RCC 7860 (cell line): ENCODE measurements at places on chromosomes 4 and X.

DNA sequence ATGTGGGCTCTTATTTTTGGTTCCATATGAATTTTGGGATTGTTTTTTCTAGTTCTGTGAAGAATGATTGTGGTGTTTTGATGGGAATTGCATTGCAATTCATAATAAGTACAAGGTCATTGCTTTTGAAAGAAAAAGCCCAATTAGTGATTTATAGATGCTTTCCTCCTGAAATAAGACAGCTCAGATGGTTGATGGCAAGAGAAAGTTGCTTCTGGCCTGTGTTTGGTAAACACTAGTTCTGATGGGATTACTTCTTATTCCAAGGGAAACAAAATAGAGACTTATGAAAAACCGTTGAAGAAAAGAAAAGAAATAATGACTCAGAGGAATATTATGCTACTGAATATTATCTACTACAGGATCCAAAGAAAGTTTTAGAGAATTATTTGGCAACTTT is 144.9 kb downstream of the SPANXA1 start:
- DNase-seq, result no peak

DNA sequence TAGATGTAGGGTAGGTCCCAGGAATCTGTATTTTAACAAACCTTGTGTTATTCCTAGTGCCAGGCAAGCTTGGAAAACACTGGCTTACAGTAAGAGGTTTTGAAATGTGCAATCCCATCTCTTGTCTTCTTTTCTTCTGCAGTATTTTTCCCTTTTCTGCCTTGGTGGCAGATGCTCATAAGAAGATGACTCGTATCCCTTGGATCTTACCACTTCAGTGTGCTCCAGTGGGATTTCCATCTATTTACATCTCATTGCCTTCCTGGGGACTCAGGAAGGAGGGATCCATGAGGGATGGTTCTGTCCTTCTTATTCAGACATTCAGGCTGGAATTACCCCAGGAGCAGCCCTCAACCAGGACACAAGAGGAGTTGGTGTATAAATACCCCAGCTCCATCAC is 136.6 kb downstream of the NHS start:
- DNase-seq, result no peak

- DNase-seq, result no peak
Observed at GRCh38 chrX:100625985-100626491, 10.6 kb downstream of the TSPAN6 start.

- no peak for DNase-seq
Observed at GRCh38 chr4:85701861-85702321, 226.9 kb downstream of the ARHGAP24 start.

GRCh38 chrX:115901241-115901640 is 269.3 kb upstream of the AGTR2 start:
- DNase-seq, result no peak

DNA sequence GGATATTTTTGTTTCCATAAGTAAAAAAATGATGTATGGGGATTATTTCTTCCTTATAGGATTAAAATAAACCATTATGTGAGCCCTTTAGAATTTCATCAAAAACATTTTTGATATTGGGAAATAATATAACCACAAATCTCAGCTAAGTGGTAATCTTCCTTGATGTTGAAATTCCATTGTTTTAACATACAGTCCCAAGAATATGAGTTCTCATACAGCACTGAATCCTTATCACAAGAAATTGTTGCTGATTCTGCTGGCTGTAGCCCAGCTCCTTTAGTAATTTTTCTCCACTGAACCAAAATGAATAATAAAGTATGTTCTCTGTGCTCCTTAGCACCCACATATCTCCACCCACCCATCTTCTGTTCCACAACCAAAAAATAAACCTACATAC is 41.9 kb upstream of the FAM47B start:
- no peak for DNase-seq

DNA sequence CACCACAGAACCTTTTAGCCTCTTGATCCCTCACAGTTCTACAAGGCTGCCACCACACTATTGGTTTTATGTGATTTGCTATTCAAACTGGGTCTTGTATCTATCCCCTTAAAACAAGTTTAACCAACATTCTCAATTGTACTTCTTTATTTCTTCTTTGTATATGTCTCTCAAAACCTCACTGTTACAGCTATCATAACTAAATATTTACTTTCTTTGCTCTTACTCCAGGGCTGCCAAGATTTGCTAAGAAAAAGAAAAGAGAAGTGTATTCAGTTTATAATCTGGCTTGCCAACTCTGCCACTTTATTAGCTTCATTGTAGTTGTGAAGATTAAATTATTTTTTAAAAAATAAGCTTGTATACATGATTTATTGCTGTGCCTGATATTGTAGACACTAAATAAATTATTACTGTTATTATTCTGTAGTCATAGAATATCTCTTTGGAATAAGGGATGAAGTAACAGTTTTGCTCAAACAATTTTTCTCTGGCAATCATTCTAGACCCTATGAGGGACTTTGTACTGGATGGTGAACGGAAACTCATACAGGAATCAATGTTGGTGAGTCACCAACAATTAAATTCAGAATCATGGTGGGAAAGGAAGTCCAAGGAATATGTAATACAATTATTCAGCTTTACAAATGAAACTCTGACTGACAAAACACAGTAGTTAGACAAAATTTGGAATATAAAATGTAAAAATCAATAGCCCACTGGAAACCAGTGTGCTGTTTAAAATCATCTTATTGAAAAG is 127.1 kb upstream of the DCAF8L1 start:
- DNase-seq, result no peak

- no peak for DNase-seq
Observed at GRCh38 chr4:5995901-5996623, 22.2 kb downstream of the C4orf50 start.

GRCh38 chr4:153346563-153346962 is 2.1 kb downstream of the MND1 start:
- DNase-seq, result no peak

GRCh38 chr4:152917543-152918395 is 18.4 kb upstream of the FHDC1 start:
- DNase-seq, result no peak

- no peak for DNase-seq
Observed at GRCh38 chr4:37516057-37516775, 170.0 kb downstream of the RELL1 start.

- DNase-seq, result no peak
Observed at GRCh38 chr4:123506011-123506695, 109.6 kb downstream of the SPRY1 start.

- no peak for DNase-seq
Observed at GRCh38 chr4:47160095-47160494, 128.7 kb downstream of the GABRB1 start.

DNA sequence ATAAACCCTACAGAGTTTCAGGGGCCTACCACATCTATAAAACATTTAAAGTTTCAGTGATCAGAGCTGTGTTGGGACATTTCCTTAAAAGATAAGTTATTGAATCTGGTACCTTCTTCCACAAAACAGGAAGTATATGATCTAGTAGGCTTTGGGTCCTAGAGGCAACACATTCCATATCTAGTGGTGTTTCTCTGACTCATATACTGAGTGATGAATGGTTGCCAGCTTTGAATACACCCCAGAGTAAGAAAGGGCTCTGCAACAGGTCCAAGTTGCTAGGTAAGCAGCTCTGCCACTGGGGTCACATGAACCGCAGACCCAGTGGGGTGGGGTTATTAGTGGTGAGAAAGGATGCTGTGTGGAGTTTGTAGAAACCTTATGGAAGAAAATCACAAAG is 32.4 kb upstream of the BLTP1 start:
- DNase-seq, result no peak

DNA sequence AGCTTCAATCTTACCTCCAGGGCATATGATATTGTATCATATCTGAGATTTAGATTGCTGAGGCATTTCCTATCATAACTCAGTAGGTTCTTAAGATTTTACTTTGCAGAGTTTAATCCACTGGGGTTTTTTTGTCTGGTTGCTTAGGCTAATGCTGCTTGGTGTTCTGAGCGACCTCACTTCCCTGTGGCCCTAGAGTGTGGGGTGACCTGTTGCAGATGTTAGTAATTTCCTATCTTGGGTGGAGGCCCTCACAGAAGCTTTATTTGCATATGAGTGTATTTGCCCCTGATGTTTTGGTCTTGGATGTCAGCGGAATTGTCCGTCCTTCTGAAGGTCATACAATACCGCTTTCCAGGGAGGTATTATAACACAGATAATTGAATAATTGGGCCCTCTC is 137.1 kb downstream of the NDST3 start:
- DNase-seq, result no peak

GRCh38 chrX:112662559-112663427 is 16.9 kb downstream of the LHFPL1 start:
- DNase-seq, result no peak

DNA sequence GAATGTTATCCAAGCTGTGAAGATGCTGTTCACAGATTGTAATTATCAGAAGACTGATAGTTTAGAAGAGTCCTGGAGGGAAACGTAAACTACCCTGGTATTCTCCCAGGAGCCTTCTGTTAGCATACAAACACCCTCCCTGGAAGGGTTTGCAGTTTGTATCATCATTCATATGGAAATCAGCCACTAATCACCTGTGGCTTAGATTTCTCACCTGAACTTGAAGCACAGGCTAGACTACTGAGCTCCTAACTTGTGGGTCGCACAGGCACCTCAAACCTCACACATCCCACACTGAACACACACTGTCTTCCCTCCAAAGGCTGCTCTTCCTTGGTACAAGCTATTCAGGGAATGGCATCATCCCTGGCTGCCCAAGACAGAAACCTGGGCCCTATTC is 30.7 kb downstream of the SHISA3 start:
- DNase-seq, result no peak

DNA sequence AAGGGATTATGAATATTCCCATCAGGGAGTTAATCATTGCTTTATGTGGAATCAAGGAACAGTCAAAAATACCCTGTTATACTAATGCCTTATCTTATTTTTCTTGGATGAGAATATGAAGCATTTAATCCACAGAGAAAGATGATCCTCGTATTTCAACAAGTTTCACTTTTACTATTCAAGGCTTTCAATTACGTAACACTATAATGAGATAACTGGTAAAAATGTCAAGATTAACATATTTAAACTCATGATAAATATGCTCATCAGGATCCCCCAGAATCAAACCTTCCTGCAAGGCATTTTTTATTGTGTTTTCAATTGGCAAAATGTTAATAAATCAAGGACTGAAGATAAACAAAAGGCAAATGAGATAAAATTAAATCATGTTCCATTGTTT is 5.1 kb downstream of the ZXDA start:
- no peak for DNase-seq

DNA sequence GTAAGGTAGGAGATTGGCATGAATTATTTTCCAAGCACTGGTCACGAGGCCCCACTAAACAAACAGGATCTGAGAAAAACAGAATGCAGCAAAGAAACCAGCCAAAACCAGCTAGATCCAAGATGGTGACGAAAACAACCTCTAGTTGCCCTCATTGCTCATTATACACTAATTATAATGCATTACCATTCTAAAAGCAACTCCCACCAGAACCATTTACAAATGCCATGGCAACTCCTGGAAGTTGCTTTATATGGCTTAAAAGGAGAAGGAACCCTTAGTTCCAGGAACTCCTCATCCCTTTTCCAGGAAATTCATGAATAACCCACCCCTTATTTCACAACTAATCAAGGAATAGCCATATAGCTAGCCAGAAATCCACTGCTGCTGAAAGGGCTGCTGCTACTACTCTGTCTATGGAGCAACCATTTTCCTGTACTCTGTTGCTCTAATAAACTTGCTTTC is 69.3 kb downstream of the ABCB7 start:
- DNase-seq, result no peak

- DNase-seq, result no peak
Observed at GRCh38 chr4:137623013-137623412, 90.7 kb upstream of the PCDH18 start.

GRCh38 chr4:140154572-140154891 is 548 bp upstream of the MAML3 start:
- DNase-seq, result no peak

DNA sequence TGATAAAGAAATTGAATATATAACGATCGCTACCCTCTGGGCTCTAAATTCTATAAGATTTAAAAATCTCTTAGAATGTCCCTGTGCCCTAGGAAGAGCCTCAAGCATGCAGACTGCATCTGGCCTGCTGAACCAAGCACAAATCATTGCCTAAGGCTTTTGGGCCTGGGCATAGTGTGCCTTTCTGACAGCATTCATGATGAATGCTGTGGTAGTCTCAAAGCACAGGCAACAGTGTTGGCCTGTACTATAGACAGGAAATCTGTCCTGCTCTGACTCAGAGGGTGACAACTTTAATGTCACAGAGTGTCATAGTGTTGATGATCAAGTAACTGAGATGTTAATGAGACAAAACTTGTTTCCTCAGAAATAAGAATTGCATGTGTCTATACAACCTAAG is 717.3 kb downstream of the STIM2 start:
- no peak for DNase-seq

DNA sequence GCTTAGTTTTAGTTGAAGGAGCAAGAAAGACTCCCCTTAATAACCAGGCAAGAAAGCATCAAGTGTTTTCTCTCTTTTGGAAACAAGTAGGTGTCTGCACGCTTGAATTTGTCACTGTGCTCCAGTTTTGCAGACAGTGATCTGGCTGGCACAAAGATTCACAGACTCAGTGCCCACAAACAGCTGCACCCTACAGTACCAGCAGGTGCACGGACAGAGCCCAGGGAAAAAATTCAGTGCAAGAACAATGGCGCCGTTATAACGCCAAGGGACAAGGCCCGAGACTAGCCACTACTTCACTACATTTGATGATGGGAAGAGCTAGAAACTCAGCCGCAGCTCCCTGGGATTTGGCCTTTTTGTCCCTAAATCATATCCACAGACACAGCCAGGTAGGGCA is 56.0 kb downstream of the ZNF827 start:
- DNase-seq, result no peak

DNA sequence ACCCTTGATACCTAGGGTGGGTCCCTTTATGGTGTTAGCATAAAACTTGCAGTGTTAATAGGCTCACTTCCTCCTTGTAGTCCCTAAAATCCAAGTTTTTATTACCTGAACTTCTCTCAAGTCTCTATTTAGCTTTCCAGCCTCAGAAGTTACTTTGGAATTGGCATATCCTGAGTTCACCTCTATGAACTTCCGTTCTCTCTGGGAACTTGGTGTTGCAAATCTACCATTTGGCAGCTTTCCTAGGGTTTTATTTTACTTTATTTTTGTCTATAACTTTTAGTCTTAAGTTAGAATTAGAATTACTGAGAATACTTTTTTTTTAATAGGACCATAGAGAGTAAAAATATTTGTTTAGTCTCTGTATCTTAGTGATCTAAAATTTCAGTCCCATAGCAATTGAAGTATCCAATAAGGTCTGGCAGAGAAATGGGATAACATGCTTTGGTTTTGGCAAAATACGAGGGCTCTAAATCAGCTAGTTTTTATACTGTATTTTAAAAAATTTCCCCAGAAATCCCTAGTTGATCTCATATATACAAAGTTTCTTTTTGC is 30.3 kb upstream of the NAF1 start:
- no peak for DNase-seq

- no peak for DNase-seq
Observed at GRCh38 chr4:138305050-138305449, 62.9 kb upstream of the SLC7A11 start.

DNA sequence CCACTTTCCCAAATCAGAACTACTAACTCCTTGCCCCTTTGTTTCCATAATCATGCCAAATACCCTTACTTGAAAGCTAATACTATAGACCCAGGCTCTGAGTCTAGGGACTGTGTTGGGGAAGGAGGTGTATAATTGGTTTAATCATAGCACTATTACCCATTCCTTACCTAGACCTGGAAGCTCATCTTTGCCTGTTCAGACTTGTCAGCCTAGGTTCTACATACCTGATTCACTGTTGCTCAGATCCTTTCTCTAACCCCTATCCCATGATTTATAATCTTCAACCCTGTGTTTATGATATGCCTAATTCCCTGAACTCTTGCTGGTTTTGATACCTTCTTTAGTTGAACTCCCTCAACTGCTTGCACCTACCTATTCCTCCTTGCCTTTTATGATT is 123.1 kb upstream of the GRIA3 start:
- DNase-seq, result no peak
